ENCODE measurements at places on chromosomes 13 and 19.

GRCh38 chr19:44948763-44949374 is 3.0 kb downstream of the APOC2 start:
- no peak for DNase-seq

GRCh38 chr19:5045956-5046338 is 77.0 kb downstream of the KDM4B start:
- DNase-seq = no peak

DNA sequence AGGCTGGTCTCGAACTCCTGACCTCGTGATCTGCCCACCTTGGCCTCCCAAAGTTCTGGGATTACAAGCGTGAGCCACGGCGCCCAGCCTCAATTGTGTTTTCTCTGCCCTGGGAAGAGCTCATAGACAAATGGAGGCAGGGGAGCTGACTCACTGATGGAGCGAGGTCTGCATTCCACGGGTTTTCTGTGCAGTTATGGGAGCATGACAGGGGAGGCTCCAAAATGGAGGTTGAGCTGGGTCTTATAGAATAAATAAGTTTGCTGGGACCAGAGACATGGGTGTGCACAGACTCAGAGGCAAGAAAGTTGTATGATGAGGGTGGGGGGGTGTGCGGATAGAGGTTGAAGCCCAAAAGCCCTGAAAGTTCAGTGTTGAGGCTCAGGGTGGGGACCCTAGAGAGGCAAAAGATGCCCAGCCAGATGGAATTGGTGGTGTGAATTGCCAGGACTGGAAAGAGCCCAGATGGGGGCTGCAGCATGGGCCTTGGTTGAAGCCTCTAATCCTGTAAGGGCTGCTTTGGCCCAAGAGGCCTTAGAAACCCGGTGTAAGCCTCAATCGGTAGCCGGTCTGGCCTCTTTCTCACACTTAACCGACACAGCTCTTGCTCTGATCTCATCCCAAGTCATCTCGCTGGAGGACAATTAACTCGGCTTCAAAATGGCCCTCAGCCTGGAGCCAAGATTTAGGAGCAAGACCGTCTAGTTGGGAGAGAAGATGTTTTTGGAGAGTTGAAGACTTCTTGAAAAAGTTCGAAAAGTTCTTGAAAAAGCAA is 1.9 kb downstream of the TPM4 start:
- no peak for DNase-seq

DNA sequence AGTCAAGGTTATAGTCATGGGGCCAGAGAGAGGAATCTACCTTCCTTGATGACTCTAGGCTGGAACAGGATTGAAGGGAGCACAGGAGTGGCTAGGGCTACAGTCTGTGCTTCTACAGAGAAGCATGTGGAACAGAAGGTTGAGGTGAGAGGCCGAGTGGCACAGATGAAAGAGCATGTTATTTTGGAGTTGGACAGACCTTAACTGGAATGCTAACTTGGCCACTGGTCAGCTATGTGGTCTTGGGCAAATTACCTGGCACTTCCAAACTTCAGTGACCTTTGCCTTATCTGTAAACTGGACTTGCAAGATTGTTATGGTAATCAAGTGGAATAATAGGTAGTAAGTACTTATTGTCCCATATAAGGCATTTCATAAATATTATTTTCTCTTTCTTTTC is 252.7 kb downstream of the KCNRG start:
- no peak for DNase-seq

- DNase-seq = no peak
Measured at GRCh38 chr13:114035583-114036531, 62.0 kb upstream of the C13orf46 start.

- DNase-seq = no peak
Measured at GRCh38 chr19:44609219-44609618, 4.1 kb upstream of the IGSF23 start.

- no peak for DNase-seq
Measured at GRCh38 chr13:42524487-42525034, 49.4 kb upstream of the TNFSF11 start.

- no peak for DNase-seq
Measured at GRCh38 chr13:89878904-89879303, 1468.6 kb upstream of the MIR17HG start.

GRCh38 chr19:33705090-33705847 is 83.5 kb downstream of the CHST8 start:
- DNase-seq = no peak

GRCh38 chr19:3642987-3643673 is 16.5 kb upstream of the CACTIN start:
- DNase-seq = no peak

DNA sequence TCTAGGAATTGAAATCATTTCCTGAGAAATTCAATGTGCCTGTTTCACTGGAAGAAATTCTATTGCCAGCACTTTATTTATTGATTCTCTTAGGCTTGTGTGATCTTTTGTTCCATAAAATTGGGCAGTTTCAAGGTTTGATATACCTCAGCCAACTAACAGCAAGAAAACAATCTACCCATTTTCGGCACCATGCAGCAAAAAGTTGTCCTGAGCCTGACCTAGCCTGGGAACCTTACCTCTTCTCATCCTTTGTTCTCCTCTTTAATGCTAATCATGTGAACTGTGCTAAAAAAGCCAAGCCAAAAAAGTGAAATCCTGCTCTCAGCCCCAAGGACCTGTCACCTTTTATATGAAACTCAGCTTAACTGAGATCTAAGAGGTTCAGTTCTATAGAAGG is 477.3 kb downstream of the SUCLA2 start:
- no peak for DNase-seq

- DNase-seq = peak; percentile 44
Measured at GRCh38 chr19:4803736-4804695, 12.5 kb downstream of the FEM1A start.

GRCh38 chr13:102679449-102680132 is 15.3 kb downstream of the METTL21C start:
- DNase-seq = no peak

DNA sequence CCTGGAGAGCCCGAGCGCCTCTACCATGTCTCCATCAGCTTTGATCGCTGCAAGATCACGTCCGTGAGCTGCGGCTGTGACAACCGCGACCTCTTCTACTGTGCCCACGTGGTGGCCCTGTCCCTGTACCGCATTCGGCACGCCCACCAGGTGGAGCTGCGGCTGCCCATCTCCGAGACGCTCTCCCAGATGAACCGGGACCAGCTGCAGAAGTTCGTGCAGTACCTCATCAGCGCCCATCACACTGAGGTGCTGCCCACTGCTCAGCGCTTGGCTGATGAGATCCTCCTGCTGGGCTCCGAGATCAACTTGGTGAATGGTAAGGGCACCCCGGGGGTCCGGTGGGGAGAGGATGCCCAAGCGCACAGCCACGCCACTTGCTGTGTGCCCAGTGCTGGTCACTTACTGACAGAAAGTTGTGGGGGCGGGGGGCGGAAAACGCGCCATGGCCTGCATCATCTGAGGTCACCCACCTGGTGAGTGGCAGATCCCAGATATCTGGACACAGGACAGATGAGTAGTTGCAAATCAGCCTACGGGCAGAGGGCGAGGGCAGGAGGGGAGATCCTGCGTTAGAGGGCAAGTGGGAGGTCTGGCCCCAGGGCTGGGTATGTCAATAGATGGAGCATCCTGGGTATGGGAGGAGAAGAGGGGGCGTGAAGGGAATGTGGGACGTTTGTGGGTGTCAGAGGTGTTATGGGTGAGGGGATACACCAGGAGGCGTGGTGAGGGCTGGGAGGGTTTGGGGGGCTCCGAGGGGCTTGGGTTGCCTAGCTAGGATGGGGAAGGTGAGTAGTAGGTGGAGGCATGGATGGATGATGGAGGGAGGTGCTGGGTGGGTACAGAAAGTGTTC is 9.8 kb downstream of the ZSWIM4 start:
- no peak for DNase-seq

DNA sequence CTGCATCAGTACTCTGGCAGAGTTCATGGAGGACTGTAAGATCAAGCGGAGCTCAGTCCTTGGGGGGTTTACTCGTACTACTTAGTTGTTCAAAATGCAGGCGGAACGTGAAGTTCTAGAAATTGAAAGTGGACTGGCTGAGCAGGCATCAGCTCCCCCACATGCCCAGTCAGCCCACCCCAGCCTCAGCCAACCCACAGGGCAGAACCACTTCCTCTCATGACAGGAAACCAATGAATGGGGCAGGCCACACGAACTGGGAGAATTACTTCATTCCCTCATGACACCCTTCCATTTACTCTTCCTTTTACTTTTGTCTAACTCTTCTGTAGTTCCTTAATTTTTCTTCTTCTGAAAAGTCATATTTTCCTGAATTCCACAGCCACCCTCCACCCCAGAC is 71.9 kb downstream of the FLT1 start:
- DNase-seq = no peak

- DNase-seq = peak; percentile 19
Measured at GRCh38 chr13:95191821-95192563, 109.3 kb downstream of the ABCC4 start.

GRCh38 chr13:37486171-37486681 is 112.3 kb downstream of the POSTN start:
- DNase-seq = no peak

- no peak for DNase-seq
Measured at GRCh38 chr13:65330691-65331090, 1899.4 kb downstream of the PCDH9 start.

- DNase-seq = no peak
Measured at GRCh38 chr19:23474761-23475160, 79.5 kb upstream of the ZNF91 start.

- no peak for DNase-seq
Measured at GRCh38 chr19:2053601-2054389, 2.8 kb upstream of the MKNK2 start.

GRCh38 chr13:92572190-92572589 is 654.4 kb upstream of the GPC6 start:
- DNase-seq = no peak

DNA sequence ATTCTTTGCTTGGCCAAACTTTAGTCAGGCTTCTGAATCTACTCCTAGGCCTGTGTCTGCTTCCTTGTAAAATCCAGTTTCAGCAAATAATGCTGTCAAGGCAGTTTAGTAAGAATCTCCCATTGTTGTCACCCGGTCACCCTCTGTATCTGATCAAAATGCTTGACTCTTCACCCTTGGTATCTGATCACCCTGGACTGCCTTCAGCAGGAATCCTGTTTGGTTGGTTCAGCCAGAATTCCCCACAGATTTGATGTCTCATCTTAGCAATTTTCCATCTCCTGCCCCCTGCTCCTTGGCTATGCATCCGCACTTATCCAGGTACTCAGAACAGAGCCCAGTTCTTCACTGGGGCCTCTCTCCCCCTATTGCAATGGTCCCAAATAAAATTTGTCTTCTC is 172.4 kb upstream of the UBL3 start:
- DNase-seq = no peak

DNA sequence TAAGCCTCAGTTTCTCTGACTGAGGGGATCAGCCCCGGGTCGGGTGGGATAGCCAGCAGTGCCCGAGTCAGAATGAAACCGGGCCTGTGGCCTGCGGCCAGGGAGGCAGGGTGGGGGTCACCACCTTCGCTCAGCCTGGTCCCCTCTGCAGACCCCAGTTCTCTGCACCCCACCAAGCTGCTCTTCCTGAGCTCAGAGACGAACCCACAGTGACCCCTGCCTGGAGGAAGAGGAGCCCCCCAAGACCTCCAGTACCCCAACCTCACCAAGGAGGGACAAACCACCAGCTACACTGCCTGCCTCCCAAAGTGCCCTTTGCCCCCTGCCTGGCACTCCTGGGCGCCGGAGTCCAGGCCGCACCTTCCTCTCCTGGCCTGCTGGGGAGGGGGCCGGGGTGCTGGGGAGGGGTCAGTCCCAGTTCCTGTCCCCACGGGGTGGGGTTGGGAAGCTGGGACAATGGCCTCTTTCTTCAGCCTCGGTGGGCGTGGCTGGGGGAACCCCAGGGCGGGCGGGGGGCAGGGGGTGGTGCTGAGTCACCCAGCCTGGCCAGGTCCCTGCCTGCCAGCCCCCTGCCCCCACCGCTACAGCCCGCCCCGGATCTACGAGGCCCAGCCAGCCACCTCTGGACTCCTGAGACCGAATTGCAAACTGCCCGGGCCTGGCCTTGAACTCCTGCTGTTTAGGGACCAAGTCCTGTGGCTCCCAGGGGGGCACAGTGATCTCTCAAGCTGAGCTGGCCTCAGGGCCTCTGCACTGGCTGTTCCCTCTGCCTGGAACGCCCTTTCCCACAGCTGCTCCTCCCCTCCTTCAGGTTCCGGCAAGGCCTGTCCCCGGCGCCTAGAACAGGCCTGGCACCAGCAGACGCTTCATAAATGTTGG is 14.3 kb downstream of the ZBTB7A start:
- DNase-seq = no peak

GRCh38 chr13:20049558-20050473 is 91.3 kb downstream of the ZMYM2 start:
- no peak for DNase-seq

DNA sequence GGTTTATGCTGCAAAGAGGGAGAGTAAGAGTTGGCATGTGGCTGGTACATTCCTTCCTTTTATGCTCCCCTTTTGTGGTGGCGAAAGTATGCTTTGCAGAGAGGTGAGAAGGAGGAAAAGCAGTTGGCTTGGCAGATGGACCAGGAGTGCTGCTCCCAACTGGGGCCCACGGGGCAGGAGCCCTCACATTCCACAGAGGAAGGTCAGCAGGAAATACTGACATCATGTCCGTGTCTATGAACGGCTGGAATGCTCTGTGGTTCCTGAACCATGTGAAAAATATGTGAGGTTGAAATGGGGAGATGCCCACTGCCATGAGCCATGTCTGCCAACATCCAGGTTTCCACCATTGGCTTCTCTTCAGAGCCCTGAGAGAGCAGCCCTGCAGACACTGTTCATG is 33.3 kb upstream of the GAS6 start:
- DNase-seq = no peak

- DNase-seq = no peak
Measured at GRCh38 chr13:80753866-80754265, 412.9 kb upstream of the SPRY2 start.

DNA sequence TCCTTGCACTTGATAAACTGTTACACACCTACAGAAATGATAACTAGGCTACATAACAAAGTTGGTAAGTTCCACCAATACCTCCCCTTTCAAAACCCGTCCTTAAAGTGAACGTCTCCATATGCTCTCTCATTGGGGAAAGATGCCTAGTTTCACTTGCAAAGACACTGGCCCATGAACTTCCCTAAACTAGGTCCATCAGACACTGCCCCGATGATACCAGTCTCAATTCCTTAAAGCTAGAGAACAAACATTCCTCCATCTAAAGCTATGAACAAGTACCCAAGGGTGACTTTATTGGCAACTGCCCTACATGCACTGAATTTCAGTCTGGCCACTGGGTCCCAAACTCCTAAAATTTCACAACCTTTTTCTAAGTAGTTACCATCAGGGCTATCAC is 39.9 kb downstream of the FOXO1 start:
- DNase-seq = no peak

- DNase-seq = no peak
Measured at GRCh38 chr19:57088133-57088532, 31.7 kb upstream of the USP29 start.

GRCh38 chr19:54902061-54902460 is 3.9 kb upstream of the NCR1 start:
- no peak for DNase-seq

DNA sequence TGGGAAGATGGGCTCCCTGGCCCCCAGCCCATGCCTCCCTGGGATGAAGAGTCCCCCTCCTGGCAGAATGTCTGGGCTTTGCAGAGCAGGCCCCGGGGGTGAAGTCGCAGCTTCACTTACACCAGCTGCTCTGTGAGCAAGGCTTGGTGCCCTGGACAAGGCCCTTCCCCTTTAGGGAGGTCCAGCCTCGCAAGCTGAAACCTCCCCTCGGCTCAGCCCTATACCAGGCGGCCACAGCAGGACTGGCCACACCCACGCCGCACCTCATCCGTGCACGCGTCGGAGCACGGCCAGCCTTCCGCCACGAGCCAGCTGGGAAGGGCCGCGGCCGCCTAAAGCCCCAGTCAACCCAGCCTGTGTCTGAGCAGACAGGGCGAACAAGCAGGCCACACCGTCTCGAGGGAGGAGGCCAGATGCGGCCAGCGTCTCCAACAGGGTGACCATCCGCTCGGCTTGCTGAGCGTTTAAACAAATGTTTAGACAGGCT is 83.2 kb upstream of the MCF2L start:
- no peak for DNase-seq

Data from CD8-positive, alpha-beta memory T cell (primary cell).